HT1080 (cell line): ENCODE measurements at places on chromosomes 7 and 10. TPM values are rescaled to one million over a fixed set of nuclear protein-coding genes. Genes with fewer than 3 reads are reported as not detected.

- DNase-seq = peak; percentile 84
Measured at GRCh38 chr7:42244828-42245227, 7.8 kb upstream of the GLI3 start.

DNA sequence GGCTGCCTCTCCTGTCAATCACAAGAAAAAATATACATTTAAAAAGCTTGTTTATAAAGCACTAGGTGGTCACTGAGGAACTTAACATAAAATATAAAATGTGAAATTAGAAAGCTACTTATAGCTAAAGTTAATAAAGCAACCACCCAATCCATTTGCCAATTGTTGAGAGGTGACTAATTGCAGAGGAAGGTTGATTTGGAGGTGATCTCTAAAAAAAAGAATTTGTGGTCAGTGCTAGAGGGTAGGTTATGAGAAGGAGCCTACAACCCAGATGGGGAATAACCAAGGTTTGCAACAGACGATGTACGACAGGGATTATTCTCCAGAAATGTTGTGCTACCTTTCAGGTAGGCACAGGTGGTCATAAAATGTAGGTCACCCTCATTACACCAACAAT is 444.2 kb upstream of the C7orf33 start:
- peak; percentile 15 for DNase-seq

- peak; percentile 76 for DNase-seq
Measured at GRCh38 chr7:93044147-93044810, 73.5 kb downstream of the SAMD9 start.

GRCh38 chr7:134246347-134246746 is 70.4 kb downstream of the SLC35B4 start:
- no peak for DNase-seq

DNA sequence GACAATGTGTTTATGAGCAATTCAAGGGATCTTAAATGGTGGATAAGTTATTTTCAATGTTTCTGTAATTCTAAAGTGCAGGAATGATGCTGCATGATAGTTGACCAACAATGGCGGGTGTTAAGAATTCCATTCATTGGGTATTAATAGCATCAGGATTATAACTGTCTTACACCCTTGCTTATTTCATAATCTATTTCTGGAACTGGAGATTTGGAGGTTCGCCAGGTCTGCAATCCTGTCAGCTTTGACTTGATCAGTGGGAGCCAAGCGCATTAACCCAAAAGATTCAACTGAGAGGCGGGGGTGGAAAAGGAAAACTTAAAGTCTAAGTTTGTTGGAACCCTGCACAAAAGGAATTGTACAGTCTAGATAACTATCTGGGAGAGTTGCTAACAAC is 114.9 kb upstream of the ZEB1 start:
- no peak for DNase-seq

- peak; percentile 71 for DNase-seq
Measured at GRCh38 chr10:97028126-97028831, 157.5 kb downstream of the SLIT1 start.

DNA sequence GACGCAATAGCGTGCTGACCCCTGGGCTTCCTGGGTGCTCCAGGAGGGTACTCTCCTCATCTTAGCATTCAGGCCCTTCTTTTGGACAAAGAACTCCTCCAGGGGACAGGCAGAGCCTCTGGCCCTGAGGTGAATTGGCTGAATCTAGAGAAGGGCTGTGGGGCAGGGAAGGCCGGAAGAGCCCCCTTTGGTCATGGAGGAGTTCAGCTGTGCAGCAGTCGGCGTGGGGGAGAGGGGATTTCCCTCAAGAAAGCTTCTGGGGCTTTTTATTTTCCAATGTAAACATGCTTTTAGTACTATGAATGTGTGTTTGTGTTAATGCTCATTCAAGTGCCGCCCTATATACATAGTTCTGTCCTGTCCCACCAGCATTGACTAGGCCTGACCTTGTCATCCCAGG is 38.8 kb downstream of the FIGNL1 start:
- DNase-seq = no peak

ATOH7 gene
- total RNA-seq = not detected in 2 replicates

SSC4D gene
- total RNA-seq = 0.23 and 0.73 TPM in 2 replicates
